Stimulated activated naive CD8-positive, alpha-beta T cell treated with anti-CD3 and anti-CD28 coated beads, Interleukin-15, Interleukin-2, amounts not matched to agents 100 U/mL and 50 U/mL, for 24 hours (primary cell): ENCODE measurements at places on chromosomes 4 and X.

- no peak for DNase-seq
These were observed 221.0 kb upstream of the GPRIN3 start for GRCh38 chr4:89528526-89529133.

- DNase-seq: no peak
These were observed 13.3 kb upstream of the SCD5 start for GRCh38 chr4:82811838-82812341.

DNA sequence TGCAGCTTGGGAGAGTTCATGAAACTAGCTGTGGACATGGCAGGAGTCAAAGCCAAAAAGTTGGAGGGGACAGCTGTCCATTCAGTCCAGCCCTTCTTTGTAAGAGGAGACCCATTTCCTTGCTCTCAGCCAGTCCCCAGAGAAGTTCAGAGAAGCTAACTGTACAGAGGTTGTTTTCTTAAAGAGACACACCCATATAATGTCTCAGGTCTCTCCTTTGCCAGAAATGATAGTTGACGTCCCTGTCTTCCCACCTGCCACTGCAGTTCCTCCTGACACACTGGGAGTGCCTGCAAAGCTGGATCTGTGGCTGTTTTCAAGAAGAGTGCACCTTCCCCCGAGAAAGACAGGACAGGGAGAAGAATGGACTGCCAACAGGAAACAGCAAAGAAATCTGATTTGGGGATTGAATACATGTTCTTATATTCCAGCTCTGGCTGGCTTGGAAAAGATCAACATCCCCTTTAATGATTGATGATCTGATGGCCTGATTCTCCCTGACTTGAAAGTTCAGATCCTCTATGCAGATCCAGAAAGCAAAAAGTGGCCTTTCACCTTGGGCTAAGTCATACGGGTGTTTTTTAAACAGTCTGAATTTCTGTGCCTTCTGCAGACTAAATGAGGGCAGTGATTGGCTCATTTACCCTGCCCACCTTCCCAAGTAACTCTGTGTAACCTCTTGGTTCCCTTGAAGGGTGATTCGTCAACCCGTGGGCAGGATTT, 87.2 kb downstream of the MAOA start:
- no peak for DNase-seq

GRCh38 chrX:30904186-30904585, 15.1 kb upstream of the TAB3 start:
- DNase-seq: no peak

DNA sequence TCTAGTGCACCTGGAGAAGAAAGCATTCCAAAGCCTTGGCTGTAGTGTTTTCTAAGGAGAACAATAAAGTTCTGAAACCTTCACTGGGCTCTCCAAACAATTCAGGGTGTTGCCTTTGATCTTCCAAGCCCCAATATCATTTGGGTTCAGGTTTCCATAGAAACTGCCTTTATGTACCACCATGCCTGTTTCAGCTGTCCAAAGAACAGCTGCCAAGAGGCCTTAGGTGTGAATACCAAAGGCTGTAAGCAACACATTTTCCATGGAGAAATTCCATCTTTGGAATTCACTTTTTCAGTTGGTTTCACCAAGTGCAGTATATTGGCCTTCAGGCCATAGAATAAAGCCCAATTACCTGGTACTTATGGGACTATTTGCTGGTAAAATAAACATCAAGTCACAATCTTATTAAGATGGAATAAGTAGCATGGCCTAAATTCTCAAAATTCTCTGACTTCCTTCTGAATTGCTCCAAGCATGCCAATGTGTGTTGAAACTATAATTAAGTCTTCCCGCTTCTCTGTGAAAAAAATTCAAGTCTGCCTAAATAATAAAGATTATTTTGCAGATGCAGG, 61.9 kb downstream of the COX18 start:
- no peak for DNase-seq

- DNase-seq: no peak
These were observed 98.0 kb downstream of the RRAGB start for GRCh38 chrX:55815546-55815945.

- DNase-seq: no peak
These were observed 161.4 kb upstream of the PACRGL start for GRCh38 chr4:20538905-20539304.

GRCh38 chrX:136094962-136095361, 52.4 kb upstream of the FHL1 start:
- DNase-seq: no peak

GRCh38 chrX:113455582-113455981, 615.0 kb upstream of the AMOT start:
- DNase-seq: no peak

GRCh38 chr4:72442147-72442546, 126.9 kb downstream of the ADAMTS3 start:
- DNase-seq: no peak

DNA sequence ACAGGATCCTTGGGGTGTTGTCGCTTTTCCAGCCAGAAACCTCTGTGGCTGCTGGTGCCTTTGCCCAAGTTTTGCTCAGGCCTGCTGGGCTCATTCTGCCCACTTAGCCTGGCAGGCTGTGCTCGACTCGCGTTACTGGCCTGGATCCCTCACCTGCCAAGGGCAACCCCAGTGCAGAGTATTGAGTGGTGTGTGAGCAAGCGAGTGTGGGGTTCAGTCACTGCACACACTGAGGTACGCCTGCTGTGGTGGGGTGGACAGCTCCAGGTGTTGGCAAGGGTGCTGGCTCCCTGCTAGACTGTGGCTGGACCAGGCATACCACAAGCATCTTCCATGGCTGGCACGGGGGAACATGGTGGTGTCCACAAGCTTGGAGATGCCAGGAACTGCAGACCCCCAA, 22.6 kb downstream of the SPCS3 start:
- DNase-seq: no peak

DNA sequence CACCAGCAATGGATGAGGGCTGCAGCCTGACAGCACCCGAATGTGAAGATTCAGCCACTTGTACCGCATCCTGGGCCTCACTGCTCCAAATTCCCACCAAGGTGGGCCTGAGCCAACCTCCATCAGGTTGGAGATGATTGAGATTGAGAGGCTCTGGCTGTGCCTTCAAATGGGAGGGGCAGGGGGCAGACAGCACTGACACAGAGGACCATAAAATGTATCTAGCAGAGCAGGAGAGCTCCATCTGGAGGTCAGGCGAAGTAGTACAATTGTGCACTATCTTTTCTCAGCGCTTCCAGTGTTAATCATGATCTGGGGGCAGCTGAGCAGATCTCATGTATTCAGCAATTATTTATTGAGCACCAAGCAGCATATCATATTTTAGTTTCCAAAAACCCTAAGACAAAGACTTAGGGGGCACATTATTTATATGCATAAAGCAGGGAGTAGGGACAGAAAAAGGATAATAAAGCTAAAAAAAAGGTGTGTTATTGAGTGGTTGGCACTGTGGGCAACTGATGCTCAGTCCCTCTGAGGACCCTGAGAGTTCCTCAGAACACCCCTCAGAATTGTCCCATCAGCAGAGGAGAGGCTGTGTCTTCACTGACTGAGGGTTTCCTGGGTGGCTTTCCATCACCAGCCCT, 31.6 kb upstream of the C1QTNF7 start:
- DNase-seq: peak; percentile 65

DNA sequence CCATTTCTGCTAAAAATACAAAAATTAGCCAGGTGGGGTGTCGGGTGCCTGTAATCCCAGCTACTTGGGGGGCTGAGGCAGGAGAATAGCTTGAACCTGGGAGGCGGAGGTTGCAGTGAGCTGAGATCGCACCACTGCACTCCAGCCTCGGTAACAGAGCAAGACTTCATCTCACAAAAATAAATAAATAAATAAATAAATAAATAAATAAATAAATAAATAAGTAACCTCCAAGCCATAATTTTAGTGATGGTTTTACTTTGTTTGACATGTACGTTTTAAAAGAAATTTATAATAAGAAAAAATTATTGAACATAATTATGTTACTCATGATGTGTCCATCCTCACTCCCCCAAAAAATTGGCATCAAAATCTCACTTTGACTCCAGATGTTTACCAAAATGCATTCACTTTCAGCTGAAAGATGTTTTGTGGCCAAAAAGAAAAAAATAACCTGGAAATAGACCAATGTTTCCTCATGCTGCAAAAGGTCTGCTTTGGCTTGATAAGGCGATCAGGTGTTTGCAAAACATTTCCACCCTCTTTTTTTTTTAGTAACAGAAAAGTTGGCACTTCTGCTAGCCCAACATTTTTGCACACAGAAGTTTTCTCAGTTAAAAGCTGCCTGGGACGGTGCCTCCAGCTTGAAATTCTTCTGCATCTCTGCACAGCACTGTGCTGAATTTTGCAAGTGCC, 42.2 kb upstream of the DHRSX start:
- DNase-seq: no peak

- no peak for DNase-seq
These were observed 782 bp downstream of the PITX2 start for GRCh38 chr4:110621839-110622751.

DNA sequence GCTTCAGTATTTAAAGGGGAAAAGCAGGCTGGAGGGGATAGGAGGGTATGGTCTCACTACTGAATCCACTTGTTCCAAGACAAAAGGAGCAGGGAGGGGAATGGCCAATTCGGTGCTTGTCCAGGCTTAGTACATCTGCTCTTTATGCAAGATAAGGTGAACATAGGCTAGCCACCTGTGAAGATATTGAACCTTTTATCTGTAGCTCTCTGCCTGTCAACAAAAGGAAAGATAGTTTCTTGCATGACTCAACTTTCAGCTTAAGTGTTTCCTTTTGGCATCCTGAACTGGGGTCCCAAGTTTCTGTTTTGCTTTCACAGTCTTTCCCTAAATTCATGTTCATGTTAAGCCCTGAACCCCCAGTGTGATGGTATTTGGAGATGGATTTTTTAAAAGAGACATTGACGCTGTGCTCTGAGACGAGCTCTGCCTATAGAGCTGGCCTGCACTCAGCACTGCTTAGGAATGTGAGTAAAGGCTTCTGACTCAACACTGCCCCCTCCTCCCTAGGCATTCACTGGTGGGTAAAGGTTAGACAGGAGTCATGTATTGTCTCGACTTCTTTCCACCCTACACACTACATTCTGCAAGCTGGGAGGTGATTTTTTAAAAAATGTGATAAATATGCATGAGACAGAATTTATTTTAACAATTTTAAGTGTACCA, 28.2 kb downstream of the FAM149A start:
- DNase-seq: no peak

DNA sequence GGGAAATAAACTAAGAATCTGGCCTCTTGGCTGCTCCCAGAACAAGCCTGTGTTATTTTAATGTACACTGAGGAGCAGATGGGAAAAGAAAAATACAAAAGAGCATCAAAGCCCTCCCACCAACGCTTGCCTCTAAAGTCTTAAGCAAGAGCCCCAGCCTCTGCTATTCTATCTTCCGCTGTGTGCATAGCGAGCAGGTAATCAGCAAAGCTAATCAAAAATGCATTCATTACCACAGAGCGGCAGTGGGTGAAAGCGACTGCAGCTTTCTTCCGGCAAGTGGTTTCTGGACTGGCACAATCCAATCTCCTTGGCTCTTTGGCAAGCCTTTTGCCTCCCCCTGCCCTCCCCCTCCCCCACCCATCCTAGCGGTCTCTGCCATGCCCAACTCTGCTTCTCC, 13.5 kb upstream of the GRIA3 start:
- no peak for DNase-seq

DNA sequence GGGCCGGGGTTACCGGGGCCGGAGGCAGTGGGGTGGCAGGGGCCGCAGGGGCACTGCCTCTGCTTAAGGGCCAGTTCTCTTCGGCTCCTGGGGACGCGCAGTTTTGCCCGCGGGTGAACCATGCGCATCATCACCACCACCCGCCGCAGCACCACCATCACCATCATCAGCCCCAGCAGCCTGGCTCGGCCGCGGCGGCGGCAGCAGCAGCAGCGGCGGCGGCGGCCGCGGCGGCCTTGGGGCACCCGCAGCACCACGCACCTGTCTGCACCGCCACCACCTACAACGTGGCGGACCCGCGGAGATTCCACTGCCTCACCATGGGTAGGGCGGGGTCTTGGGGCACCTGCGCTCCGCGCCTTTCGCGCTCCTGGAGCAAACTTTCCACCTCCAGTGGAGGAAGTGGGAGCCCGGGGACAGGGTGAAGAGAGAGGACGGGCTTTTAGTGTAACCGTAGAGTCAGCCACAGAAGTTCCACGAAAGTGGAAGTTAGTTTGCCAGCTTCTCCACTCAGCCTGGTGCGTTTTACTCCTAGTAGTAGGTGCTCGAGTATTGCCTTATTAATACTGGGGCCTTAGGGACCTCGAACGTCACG, 729 bp downstream of the GSX2 start:
- DNase-seq: no peak

GRCh38 chrX:19720236-19720635, 167.2 kb downstream of the SH3KBP1 start:
- no peak for DNase-seq

DNA sequence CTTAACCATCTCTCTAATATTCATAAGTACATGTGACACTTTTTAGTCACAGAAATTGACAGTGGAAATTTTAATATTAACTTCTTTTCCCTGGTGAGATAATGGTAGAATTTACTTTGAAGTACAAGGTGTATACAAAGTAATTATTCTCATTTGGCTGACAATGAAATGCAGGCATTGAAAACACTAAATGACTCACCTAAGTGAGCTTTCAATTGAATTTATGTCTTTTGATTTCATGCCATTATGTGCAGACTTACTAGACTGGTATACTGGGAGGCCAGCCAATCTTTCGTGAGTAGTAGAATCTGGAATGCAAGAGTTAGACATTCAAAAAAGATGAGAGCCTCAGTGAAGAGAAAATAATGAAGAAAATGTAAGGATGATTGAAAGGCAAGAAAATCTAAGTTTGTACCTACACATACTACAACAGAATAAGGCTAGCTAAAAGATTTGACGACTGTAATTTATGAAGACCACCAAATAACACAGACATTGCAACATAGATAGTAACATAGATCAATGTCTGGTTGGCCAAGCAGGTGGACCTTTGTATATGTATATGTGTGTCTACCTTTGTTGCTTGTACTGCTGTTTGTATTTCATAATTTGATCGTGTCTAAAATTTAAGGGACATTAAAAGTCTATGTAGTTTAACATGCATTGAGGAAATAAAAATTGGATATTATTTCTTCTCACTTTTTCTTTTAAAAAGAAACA, 459.7 kb downstream of the IL15 start:
- no peak for DNase-seq

DNA sequence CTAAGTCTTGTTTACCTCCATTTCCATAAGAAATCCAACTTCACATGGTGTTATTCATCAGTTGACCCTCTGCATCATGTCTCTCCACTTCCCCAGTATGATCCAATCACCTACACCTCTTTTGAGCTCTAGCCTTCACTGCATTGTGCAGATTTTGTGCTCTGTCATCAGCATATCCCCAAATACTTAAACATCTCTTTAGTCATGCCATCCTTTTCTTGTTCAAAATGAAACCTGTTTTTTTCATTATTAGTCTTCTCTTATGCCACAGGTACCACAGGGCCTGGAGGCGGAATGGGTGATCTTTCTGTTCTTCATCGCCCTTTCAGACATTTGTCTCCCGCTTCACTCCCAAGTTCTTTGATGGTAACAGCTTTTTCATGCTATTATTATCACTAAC, 382.7 kb upstream of the GALNTL6 start:
- no peak for DNase-seq

DNA sequence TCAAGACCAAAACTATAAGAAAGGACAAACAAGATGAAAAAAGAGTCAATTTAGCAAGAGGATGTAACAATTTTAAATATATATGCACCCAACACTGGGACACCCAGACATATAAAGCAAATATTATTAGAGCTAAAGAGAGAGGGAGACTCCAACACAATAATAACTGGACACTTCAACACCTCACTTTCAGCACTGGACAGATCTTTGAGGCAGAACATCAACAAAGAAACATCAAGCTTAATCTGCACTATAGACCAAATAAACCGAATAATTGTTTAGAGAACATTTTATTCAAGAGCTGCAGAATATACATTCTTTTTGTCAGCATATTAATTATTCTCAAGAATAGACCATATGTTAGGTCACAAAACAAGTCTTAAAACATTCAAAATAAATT, 109.7 kb upstream of the TET2 start:
- DNase-seq: no peak
